Activated CD4-positive, CD25-positive, alpha-beta regulatory T cell (primary cell): ENCODE measurements at places on chromosomes 3 and 15.
A peak's percentile ranks its signal among the peaks of the same experiment; 100 is the strongest.

- no peak for DNase-seq
Measured at GRCh38 chr3:155581579-155581978, 163.3 kb downstream of the PLCH1 start.

DNA sequence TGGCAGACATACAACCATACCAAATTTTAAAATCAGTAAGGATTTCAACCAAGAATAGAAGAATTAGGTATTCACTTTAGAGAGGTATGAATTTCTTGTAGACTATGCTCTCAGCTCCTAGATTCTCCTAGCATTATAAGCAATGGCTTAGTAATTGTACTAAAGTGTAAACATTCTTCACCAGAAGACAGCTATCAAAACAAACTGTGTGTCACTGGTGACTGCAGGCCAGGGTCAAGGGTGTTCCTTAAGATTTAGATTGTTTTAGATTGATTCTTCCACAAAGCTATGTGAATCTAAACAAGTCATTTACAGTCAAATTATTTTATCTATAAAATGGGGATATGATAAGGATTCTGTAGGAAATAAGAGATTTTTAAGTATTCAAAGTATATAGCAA lies 23.1 kb upstream of the GP5 start:
- no peak for DNase-seq

DNA sequence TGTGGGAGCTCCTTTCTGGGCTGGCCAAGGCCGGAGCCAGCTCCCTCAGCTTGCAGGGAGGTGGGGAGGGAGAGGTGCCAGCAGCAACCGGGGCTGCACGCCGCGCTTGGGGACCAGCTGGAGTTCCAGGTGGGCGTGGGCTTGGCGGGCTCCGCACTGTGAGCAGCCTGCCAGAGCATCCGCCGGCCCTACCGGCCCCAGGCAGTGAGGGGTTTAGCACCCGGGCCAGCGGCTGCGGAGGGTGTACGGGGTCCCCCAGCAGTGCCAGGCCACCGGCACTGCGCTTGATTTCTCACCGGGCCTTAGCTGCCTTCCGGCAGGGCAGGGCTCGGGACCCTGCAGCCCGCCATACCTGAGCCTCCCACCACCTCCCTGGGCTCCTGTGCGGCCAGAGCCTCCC lies 651.0 kb upstream of the ARPP21 start:
- DNase-seq, result no peak

GRCh38 chr3:142225885-142226215 lies 465 bp upstream of the GK5 start:
- DNase-seq, result no peak

GRCh38 chr3:52532838-52533622 lies 627 bp downstream of the NT5DC2 start:
- no peak for DNase-seq

- DNase-seq, result no peak
Measured at GRCh38 chr3:29247088-29247745, 33.7 kb upstream of the RBMS3 start.

- DNase-seq, result no peak
Measured at GRCh38 chr3:176759815-176760506, 437.3 kb downstream of the TBL1XR1 start.

GRCh38 chr3:89690646-89691045 lies 583.2 kb downstream of the EPHA3 start:
- no peak for DNase-seq

- DNase-seq, result no peak
Measured at GRCh38 chr3:128813097-128813496, 66.3 kb upstream of the ACAD9 start.

DNA sequence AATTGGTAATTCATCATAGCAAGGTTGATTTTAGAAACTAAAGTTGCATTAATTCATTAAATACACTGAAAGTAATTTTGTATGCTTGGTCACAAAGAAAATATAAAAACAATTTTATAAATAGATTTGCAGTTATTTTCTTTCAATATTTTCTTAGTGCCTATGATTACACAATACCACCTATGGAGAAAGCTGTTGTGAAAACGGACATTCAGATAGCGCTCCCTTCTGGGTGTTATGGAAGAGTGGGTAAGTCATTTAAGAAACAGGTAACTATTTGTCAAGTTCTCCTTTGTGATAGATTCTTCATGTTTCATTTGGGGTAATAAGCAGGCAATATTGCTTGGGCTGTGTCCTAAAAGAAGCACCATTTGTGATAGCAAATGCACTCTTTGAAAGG lies 3.0 kb downstream of the DUT start:
- no peak for DNase-seq

GRCh38 chr3:150741497-150742140 lies 21.4 kb downstream of the SIAH2 start:
- DNase-seq, result no peak

DNA sequence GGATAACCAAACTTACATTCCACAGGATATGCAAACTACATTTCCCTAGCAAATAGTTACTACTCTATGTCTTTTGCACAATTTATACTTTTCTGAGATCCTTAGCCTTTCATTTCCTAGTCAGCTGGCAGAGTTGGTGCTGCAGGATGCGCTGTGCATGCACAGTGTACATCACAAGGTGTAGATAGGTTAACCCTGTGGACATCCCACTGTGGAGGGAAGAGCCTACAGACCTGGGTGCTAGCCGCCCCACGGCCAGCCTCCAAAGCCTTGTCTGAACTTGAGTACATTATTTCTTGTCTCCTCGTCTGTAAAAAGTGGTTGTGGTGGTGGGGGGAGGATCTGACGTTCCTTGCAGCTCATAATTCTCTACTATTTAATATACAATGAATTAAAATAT lies 3.5 kb downstream of the TNFSF10 start:
- DNase-seq, result no peak

- no peak for DNase-seq
Measured at GRCh38 chr15:58795825-58796224, 24.7 kb downstream of the MINDY2 start.

DNA sequence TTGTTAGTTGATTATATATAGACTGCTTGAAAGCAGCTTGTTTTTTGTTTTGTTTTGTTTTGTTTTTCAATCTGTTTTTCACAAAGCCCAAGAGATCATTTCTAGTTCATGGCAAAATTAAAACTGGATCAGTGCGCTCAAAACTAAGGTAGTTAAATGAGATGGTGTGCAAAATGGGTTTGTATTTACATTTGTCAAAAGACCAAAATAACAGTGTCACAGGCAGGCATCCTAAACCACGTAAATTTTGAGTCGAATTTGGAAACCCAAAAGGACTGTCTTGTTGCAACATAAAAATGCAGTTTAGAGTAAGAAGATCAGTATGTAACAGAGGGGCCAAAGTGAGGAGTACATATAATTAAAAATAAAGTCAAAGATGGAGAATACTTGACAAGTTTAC lies 2.4 kb downstream of the DMXL2 start:
- DNase-seq, result no peak

GRCh38 chr15:93515256-93516051 lies 426.4 kb upstream of the RGMA start:
- DNase-seq, result no peak

DNA sequence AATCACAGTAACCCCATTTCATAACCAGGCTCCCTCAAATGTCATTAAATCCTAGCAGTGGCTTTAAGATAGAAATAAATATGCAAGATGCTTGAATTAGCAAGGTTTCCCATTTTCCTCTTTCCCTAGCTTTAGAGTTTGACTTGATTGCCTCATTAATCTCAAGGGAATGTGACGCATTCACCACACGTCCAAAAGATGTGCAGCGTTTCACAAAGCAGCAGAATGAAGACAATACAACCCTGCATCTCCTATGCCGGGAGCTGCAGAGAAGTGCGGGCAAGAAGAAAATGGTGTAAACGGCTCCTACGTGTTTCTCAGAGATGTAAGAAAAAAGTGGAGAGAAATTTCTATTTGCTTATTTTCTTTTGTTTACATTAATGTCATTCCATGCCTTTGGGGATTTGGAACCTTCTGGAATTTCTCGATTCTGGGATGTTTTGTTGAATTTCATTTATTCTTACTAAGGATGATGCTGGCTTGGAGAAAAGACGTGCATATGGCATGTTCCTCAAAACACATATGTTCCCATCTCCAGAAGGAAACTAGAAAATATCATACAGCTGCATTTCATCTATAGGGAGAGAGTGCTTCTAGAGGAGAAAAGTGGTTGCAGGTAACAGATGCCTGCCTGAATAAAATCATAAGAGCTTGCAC lies 27.8 kb upstream of the FRMD4B start:
- no peak for DNase-seq

- no peak for DNase-seq
Measured at GRCh38 chr15:90871139-90871715, 2.8 kb downstream of the FURIN start.

DNA sequence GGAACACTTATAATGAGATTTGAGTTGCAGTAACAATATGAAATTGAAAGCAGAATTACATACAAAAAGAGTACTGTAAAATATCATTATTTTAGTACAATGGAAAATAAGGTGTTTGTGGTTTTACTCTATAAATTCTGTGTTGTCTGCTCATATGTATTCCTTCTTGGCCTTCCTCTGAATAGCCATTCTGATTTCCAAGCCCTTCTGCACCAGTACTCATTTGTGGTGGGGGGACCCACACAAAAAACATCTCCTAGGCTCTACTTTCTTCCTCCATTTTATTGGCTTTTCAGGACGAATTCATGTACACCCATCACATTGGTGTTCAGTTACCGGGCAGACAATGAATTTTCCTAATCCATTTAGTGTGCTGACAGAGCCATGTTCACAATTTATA lies 338.2 kb downstream of the ERC2 start:
- no peak for DNase-seq

- no peak for DNase-seq
Measured at GRCh38 chr3:4139462-4140140, 163.6 kb upstream of the SETMAR start.

DNA sequence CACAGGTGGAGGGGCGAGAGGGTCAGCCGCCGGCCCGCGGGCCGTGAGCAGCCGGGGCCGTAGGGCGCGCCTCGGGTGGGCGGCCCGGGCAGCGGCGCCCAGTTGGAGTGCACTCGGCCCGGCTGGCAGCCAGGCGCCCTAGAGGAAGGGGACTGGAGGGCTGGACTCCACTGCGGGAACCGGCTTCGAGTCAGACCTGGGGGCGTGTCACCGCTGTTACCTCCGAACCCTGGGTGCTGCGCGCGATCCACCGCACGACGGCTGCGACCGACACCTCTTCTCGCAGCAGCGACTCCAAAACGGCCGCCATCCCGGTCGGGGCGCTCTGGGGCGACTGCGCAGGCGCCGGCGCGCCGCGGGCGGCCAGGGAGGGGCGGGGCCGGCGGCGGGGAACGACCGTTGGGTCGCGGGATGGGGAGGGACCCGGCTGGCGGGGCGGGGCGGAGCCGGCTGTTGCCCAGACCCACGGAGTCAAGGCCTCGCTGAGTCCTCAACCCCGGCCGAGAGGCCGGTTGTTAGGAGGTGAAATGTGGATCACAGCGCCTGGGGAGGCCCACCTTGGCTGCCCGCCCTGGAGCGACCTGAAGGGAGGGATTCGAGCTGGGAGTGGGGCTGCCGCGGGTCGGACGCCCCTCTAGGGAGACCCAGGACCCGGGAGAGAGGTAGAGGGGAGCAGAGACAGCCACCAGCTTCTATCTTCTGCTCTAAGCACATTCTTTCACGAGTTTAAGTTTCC lies at the start of gene CDAN1:
Gene CDAN1, minus strand, starts transcription at position 336 of the 736 bp plus-strand sequence. Its CDS starts 26 bp downstream, at position 310.
- DNase-seq, result peak; percentile 91

GRCh38 chr3:57557085-57557537 lies 1.0 kb downstream of the PDE12 start:
- DNase-seq, result peak; percentile 4

DNA sequence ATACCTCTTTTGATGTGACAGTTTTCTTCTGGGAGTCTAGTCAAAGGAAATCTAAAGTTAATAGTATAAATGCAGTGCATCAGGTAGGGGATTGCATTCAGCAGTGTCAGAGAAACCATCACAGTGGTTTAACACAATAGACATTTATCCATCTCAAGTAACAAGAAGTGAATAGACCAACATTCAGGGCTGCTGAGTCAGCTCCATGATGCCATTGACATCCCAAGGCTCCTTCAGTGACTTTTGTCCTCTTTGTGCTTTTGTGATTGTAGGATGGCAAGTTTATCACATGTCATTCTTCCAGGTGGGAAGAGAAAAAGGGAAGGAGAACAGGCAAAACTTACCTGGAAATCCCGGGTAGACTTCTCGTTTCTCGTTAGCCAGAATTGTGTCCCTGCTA lies 158.3 kb downstream of the TMEM108 start:
- no peak for DNase-seq

DNA sequence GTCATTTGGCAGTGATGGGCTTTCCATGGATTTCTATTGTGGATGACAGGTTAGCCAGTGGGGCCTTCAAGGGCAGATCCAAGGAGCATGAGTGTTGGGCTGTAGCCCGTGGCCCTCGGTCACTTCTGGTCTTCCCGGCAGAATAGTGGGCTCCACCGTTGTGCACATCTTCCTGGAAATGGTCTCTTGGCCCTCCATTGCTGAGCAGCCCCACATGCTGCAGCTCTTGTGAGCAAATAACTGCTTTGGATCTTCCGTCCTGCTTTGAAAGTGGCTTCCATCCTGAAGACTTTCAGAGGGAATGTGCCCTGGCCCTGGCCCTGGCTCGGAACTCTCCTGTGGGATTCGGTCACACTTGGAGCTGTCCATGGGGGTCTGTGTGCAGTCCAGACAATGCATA lies 102.8 kb downstream of the SNRPN start:
- no peak for DNase-seq

- no peak for DNase-seq
Measured at GRCh38 chr3:30122359-30122758, 484.0 kb upstream of the TGFBR2 start.

DNA sequence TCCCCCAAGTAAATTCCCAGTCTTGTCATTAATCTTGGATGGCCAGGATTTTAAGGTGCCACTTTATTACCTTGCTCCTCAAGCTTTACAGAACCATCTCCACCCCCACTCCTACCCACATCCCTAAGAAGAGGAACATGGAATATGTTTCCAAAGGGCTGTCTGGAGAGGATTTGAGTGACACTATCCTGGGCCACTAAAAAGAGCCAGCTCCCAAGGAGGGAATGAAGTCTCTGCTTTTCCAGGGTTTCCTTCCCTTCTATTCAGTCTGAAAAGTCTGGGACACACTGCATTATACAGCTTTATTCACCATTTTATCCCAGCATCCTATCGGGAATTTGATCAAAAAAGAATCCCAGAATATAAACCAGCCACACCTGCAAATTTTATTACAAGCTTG lies 35.6 kb upstream of the MECOM start:
- no peak for DNase-seq

- DNase-seq, result no peak
Measured at GRCh38 chr3:83738202-83738601, 1220.6 kb upstream of the CADM2 start.

DNA sequence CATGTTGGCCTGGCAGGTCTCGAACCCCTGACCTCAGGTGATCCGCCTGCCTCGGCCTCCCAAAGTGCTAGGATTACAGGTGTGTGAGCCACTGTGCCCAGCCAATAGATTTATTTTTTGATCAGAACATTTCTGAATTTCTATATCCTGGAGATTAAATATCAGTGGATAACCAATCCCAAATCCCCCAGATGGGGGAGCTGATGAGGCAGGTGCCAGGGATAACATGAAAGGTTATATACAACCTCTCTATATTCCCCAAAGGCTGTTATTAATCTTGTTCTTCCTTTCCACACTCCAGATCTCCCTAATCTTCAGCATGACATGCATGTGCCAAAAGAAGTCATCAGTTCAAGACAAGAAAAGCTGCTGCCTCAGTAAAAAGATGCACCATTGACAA lies 112.3 kb downstream of the WDR76 start:
- no peak for DNase-seq

GRCh38 chr3:27344192-27344591 lies 25.0 kb downstream of the NEK10 start:
- no peak for DNase-seq
